Choroid plexus epithelial cell (primary cell): ENCODE measurements at places on chromosomes 13 and 19.

- no peak for DNase-seq
Observed at GRCh38 chr19:5893907-5894703, 9.5 kb downstream of the NDUFA11 start.

DNA sequence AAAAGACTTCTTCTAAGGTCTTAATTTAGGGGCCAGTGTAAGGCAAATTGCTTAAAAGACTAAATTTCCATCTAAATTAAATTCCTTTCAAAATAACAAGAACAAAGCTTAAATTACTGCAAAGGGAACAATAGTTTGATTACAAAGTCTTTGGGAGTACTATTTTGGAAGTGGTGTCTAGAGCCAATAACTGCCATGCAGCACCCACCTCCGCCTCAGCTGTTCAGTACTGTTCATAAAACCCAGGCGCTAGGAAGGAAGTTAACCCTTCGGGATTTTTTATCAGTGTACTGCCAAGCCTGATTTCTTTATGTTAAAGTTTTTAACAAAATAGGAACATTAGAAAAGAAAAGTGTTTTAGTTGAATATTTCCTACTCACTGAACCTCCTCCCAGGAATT lies 210.1 kb downstream of the LIG4 start:
- no peak for DNase-seq

DNA sequence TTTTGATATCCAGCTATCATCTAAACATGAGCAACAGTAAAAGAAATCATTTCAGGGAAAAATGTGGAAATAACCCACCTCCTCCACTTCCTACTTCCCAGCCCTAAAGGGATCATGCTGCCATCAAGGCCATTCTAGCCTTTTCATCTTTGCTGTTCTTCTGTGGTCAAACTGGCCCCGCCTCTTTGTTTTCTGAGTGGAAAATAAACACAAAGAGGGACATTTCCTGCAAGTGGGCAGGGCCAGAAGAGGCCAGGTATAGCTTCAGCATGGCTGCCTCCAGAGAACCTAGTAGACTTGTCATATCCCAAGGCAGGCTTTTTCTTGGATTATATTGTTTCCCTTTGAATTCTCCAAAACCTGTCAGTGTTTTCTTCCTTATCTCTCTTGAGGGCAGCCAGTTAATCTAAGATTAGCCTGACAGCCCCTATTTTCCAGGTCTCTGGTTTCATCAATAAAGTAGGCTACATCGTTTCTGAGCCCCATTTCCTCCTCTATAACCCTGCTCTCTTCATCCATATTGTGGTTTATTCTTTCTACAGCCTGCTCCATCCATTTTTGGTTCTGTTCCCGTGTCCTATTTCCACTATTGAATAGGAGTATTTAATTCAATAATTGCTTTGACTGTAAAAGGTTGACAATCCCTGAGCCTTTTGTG lies 117.6 kb downstream of the GPC6 start:
- no peak for DNase-seq

DNA sequence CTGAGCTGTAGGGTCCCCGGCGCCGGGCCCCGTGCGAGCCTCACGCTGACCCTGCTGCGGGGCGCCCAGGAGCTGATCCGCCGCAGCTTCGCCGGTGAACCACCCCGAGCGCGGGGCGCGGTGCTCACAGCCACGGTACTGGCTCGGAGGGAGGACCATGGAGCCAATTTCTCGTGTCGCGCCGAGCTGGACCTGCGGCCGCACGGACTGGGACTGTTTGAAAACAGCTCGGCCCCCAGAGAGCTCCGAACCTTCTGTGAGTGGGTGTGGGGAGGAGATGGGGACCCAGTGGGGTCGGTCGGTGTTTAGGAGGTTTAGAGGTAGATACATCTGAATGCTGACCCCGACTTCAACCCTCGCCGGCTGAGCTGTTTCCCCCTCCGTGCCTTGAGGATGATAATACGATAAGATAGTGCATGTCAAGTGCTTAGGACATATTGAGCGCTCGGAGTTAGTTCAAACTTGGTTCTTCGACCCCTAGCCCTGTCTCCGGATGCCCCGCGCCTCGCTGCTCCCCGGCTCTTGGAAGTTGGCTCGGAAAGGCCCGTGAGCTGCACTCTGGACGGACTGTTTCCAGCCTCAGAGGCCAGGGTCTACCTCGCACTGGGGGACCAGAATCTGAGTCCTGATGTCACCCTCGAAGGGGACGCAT lies 1.9 kb downstream of the ICAM5 start:
- DNase-seq, result no peak

- DNase-seq, result no peak
Observed at GRCh38 chr19:34273121-34273520, 18.8 kb downstream of the GARRE1 start.

GRCh38 chr13:71461892-71462291 lies 405.1 kb downstream of the DACH1 start:
- DNase-seq, result no peak

- peak; percentile 84 for DNase-seq
Observed at GRCh38 chr19:48342841-48343540, 17.6 kb downstream of the EMP3 start.

GRCh38 chr13:48731001-48731658 lies 77.4 kb downstream of the CYSLTR2 start:
- peak; percentile 87 for DNase-seq

DNA sequence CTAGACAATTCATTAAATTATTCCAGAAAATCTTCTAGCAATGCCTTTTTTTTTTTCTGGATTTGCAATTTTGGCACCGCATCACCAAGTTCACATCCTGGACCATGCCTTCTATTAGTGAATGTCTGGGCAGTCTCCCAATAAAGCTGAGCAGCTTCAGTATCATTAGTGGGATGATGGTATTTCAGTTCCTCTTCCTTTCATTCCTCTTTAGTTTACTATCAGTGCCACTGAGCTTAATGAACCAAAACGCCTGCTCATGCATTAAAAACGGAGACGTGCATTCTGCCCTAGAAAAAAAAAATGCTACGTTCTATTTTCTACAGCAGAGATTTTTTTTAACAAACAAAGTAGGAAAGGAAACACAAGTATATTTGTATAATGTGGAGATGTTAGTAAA lies 343.0 kb downstream of the PCDH9 start:
- peak; percentile 28 for DNase-seq

DNA sequence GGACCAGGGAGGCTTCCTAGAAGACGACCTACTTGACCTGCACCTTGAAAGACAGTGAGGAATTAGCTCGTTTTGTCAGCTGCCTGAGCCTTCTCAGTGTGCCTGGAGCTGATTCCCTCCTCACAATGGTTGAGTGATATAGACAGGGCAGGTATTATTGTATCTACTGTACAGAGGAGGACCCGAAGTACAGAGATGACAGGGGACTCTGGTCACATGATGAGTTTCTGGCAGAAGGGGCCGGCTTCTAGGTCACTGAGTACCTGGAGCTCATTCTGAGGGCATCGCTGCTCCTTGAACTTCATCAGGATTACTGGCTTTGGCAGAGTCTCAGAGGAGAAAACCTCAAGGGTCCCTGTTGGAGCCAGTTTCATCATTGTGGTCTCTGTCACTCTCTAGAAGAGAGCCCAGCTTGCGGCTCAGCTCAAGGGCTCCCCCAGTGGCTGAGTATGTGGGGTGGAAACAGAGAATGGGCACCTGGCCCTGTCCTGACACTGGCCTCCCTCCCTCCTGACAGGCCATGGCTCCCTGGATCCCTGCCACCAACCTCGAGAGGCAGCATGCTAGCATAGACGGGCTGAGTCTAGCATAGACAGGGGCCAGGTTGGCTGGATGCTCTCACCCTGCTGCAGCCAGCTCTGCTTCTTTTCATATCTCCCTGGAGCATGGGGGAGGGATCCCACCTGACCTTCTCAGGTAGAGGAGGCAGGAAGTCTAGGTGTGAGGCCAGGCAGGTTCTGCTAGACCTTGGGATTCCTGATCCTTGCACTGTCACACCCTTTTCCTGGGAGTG lies 38.7 kb downstream of the NFIX start:
- peak; percentile 48 for DNase-seq

DNA sequence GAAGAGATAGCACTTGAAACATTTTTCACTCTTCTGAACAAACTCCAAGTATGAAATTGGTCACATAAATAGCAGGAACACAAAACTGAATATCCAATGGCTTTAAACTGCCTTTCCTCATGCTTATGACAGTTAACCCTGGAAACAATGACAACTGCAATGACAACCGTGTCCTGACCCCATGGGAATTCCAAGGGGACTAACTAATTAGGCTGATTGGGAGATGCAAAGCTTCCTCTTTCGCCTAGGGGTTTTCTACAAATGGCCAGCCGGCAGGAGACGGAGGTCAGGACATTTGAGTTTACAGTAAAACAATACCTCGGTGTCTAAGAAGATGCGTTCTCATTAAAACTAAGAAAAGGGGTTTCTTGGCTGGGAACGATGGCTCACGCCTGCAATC lies 53.0 kb upstream of the URAD start:
- no peak for DNase-seq

- peak; percentile 45 for DNase-seq
Observed at GRCh38 chr13:36341718-36342117, 4.5 kb downstream of the SPART start.

- DNase-seq, result no peak
Observed at GRCh38 chr13:23129331-23129730, 51.4 kb upstream of the SGCG start.

- DNase-seq, result no peak
Observed at GRCh38 chr19:30651691-30652090, 279.5 kb downstream of the ZNF536 start.

DNA sequence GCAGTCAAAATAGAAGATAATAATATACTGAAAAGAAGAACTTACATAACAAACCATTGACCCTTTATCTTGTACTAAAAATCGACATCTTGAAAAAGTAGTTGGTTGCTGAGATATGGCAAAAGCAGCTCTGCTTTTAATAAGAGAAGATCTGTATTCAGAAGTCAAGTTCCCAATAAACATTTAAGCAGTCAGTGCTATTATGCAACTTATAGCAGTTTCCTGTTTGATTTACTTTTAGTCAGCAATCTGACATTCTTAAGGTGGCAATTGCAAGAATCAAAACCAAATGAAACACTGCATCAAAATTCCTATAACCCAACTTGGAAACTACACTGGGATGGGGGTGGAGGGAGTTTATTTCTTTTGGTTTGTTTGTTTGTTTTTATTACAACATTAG lies 165.5 kb downstream of the TBC1D4 start:
- DNase-seq, result peak; percentile 50

- no peak for DNase-seq
Observed at GRCh38 chr13:79226938-79227337, 179.1 kb downstream of the RBM26 start.

- no peak for DNase-seq
Observed at GRCh38 chr13:66974889-66975288, 255.2 kb downstream of the PCDH9 start.

- DNase-seq, result peak; percentile 87
Observed at GRCh38 chr19:2266183-2266993, 10.2 kb upstream of the JSRP1 start.

- peak; percentile 5 for DNase-seq
Observed at GRCh38 chr19:29006057-29006735, 206.8 kb downstream of the UQCRFS1 start.

GRCh38 chr13:64791373-64791772 lies 2438.8 kb downstream of the PCDH9 start:
- no peak for DNase-seq

- no peak for DNase-seq
Observed at GRCh38 chr13:59677430-59677829, 486.3 kb downstream of the DIAPH3 start.

DNA sequence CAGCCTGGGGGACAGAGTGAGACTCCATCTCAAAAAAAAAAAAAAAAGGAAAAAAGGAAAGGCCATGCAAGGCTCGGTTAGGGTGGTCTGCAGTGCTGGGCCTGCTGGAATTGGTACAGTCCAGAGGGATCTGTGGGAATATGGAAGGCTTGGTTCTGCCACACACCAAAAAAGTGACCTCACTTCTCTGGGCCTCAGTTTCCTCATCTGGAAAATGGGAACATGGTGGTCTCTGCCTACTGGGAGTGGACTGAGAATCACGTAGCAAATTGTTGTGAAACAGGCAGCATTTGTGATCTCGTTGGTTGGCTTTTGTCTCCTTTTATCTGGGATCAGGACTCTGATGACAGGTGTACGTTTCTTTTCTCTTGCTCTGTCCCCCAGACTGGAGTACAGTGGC lies 7.5 kb downstream of the DNM2 start:
- no peak for DNase-seq

DNA sequence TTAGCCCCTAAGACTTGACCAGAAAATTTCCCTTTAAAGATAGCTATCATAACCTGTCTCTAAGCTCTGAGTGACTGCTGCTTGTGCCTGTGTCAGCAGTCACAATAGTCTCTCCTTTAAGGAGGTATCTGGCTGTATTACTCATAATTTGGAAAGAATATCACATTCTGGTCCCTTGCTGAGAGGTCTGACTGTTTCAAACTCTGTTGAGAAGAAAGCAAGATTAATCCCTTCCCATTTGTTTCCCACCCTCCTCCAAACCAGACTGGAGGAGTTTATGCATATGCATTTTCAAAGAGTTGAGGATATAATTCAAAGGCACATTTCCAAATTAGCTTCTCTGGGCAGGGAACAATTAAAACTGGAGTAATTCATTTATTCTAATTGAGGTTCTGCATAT lies 2.3 kb downstream of the HTR2A start:
- DNase-seq, result no peak

GRCh38 chr13:111183959-111184358 lies 68.8 kb downstream of the ARHGEF7 start:
- DNase-seq, result no peak

DNA sequence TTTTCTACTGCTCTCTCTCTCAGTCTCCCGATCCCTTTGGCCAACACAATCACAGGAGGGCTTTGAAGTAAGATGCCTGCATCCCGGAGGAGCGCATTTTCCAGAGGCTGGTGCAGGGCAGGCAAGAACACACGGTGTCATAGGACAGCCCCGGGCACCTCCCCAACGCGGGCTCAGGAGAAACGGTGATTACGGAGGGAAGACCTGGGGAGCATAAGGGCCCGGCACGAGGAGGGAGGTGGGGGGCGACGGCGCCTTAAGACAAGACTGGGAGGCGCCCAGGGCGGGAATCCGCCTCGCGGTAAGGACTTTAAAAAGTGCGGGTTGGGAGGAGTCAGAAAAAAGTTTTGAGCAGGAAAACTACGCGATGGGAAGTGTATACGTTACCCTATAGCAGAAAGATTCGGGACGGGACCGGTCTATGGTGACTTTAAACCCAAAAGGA lies 18.7 kb upstream of the ZNF888 start:
- peak; percentile 35 for DNase-seq

- DNase-seq, result peak; percentile 90
Observed at GRCh38 chr13:99316657-99317256, 9.6 kb upstream of the GPR183 start.

GRCh38 chr19:44620667-44621066 lies 7.3 kb downstream of the IGSF23 start:
- DNase-seq, result no peak
